ENCODE measurements at places on chromosomes 4 and X.

DNA sequence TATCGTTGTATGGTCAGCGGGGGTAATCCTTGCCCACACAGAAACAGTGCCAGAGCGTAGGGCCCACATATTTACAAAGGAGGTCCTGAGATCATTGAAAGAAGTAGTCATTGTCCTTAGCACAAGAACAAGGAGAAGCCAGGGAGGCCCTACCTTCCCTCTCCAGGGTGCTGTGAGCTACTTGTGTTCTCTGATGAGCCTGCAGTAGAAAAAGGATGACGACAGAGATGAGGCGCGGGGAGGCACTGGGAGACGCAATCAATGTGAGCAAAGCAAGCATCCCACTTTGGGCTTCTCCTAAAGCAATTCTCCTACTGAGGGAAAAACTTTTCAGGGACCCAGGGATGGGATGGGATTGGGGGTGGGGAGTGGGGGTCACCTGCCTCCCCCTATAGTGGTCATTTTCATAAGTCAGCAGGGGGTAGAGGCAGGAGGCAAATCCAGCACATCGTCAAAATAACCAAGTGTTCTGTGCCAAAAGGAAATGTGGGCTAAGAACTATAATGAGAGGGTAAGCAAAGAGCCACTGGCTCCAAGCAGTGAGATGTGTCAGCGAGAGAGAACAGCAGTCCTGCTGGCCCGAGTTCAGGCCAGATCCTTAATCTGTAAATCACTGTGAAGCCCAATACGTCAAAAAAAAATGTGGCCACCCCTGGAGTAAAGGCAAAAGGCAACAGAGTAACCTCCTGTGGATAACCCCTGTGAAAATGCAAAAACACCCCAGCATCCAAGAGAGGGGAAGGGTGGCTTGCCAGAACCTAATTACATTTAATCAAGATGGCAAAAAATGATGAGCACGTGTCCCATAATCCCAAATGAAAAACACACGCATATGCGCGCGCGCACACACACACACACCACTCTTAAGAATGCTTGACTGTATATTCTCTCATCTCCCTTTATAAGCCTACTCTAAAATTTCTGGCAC lies 136.6 kb upstream of the HHIP start:
- DNase-seq = no peak

DNA sequence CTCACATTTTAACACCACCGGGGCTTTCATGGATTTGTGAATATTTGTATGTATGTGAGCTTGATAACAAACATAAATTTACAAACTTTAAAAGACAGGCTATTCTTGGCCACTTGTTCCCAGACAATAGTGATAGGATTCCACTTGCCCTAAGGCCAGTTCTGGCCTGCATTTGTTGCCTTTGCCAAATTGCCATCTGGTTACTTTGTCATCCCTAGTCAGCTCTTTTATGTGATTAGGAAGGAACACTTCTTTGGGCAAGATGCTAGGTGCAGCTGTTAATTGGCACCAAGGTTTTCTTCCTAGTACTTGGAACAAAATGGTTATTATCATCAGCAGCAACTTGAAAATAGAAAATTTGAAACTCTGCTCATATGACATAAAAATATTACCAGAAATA lies 63.3 kb downstream of the CCSER1 start:
- no peak for DNase-seq

DNA sequence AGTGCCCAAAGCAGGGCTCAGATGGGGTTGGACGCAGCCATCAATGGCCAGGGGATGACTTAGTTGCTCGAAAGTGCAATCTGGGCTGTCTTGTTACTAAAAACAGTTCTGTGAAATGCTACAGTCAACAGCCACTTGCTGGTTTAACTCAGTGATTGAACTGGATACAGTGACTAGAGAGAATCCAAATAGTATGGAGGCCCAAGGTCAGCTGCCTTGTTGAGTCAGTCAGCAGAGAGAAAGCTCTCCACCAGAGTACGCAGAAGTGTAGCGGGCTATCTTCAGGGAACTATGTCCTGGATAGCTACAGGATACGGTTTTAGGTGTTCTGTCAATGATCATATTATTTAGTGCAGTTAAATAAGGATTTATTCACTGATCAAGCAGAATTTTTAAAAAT lies 68.4 kb downstream of the TRAPPC11 start:
- DNase-seq = no peak

GRCh38 chrX:136115126-136115903 lies 32.0 kb upstream of the FHL1 start:
- DNase-seq = no peak

DNA sequence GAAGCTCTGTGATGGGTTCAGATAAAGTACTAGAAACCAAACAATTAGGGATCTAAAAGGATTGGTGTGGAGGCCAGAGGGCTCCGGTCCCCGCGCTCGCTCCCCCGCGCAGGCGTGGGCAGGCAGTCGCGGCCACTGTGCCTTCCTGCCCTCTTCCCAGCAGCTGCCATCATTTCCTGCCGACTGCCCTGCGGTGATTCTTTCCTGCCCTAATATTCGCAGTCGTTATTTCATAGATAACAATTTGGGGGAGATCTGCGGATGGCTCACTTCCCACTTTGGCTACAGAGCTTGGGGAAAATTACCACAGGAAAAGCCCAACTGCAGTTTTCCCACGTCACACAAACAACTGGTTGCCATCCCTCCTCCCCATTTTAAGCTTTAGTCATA lies 2.2 kb downstream of the GRIA2 start:
- no peak for DNase-seq

- no peak for DNase-seq
These were observed 643.7 kb downstream of the BCOR start for GRCh38 chrX:39453889-39454621.

DNA sequence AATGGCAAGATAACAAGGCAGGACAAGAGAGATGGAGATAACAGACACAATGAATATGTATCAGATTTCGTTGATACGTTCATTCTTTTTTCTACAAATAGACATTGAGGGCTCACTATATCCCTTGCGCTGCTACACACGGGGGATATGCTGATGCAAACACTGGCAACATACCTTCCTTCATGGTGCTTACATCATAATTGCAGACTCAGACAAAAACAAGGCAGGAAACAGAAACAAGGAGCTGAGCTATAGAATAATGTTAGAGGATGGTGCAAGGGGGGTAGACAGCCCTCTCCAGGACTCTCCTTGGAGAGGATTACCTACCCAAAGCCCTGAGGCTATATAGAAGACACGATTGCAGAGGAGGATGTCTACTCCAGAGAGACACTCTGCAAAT lies 1069.5 kb downstream of the DMD start:
- DNase-seq = no peak

GRCh38 chr4:57496697-57497471 lies 386.7 kb upstream of the IGFBP7 start:
- no peak for DNase-seq

- no peak for DNase-seq
These were observed 47.9 kb downstream of the COX18 start for GRCh38 chr4:73021634-73022033.

DNA sequence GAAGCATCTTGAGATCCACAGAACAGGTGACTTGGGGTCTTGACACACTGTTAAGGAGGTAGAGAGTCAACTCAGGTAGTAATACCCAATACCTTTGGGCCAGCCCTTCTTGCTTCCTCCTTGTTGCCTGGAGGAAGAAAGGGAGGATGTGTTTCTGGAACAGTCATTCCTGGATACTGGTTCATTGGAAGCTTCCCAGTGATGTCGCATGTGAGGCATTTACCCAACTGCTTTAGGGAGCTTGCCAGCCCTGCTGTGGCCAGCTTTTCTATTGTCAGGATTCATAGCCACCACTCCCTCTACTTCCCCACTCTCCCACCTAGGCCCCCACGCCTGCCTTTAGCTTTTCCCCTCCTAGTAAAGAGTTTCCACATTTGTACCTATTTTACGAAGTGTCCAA lies 310.3 kb upstream of the PRPS2 start:
- no peak for DNase-seq

- DNase-seq = no peak
These were observed 11.9 kb upstream of the SLC9A7 start for GRCh38 chrX:46770817-46771163.

- DNase-seq = no peak
These were observed 6.5 kb downstream of the RPL39 start for GRCh38 chrX:119784747-119785446.

GRCh38 chrX:24196509-24196908 lies 47.0 kb downstream of the ZFX start:
- no peak for DNase-seq

DNA sequence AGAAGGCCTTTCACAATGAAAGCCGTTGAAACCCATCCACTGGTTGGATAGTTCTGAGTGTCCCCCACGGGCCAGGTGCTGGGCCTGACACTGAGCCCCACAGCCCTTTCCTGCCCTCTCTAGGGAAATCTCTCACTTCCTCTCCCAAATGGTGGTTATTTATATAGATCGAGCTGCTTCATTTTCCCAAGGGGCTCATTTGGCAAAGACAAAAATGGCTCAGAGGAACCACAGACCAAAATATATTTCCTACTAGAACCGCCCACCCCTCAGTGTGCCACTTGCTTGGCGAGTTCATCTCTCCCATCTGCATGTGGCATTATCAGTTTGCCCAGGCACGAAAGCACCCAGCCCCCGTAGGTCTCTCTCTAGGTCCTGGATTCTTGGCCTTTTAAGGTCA lies 53.3 kb upstream of the STIM2 start:
- no peak for DNase-seq

- peak; percentile 67 for DNase-seq
These were observed 32.4 kb downstream of the PRDX4 start for GRCh38 chrX:23699636-23700194.

DNA sequence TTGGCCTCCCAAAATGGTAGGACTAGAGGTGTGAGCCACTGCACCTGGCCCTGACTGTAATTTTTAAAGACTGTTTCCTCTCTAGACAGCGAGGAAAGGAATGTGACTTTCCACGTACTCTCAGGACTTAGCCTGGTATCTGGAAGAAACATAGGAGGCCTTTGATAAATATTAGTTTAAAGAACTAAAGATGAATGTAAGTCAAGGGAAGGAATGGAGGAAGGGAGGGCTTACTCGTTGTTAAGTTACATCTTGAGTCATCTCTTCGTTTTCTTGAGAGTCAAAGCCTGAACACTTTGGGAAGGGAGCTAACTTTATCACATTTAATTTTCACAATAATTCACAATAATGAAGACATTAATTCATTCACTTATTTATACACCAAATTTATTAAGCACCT lies 7.2 kb upstream of the LNX1 start:
- no peak for DNase-seq

DNA sequence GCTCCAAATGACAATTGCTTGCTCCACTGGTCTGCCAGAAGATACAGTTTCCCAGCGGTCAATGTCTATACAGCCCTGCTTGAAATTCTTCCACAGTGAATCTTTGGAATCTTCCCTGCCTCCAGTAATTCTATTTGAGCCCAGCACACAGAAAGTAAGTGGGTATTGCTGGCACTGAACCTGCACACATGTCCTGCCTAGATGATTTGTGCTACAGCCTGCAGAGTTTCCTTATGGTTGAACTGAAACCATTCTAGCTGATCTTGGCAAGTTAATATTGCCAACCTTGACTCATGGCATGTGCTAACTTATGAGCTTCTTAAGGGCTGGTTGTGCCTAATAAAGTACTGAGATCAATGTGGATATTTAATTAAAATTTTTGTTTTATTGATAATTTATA lies 553.8 kb upstream of the GNPDA2 start:
- DNase-seq = no peak

DNA sequence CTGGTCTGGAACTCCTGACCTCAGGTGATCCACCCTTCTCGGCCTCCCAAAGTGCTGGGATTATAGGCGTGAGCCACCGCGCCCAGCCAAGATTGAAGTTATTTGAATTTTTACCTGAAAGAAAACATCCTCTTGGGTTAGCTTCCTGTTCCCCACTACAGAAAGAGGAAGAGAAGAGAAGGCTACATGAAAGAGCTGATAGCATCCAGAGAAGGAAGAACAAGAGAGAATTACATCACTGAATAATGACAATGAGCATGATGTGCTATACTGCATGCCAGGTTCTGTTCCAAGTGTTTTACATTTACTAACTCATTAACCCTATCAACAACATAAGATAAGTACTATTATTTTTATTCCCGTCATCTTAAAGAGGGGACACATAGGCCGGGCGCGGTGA lies 11.5 kb upstream of the TBC1D1 start:
- no peak for DNase-seq

- peak; percentile 16 for DNase-seq
These were observed 619 bp upstream of the LRBA start for GRCh38 chr4:151015459-151016347.

GRCh38 chr4:4488405-4489404 lies 53.1 kb downstream of the STX18 start:
- DNase-seq = no peak
